BJ (cell line): ENCODE measurements at places on chromosomes 6 and 20. TPM values are rescaled to one million over a fixed set of nuclear protein-coding genes. Genes with fewer than 3 reads are reported as not detected.

DNA sequence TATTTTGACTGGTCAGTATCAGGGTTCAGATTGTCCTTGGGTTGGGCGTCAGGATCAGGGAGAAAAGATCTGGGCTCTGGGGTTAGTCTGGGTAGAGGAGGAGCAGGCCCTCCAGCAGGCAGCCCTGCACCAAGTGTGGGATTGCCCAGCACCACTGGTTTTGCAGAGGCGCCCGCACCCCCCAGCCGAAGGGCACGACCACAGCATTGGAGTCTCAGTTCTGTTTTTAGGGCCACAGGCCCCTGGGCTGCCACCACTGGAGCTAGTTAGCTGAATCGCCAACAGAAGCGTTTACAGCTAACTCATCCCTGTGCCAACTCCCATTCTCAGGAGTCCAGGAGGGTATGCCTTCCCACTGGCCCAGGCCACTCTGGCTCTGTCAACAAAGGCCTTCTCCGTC, 84.2 kb downstream of the TCP11 start:
- DNase-seq = no peak

DNA sequence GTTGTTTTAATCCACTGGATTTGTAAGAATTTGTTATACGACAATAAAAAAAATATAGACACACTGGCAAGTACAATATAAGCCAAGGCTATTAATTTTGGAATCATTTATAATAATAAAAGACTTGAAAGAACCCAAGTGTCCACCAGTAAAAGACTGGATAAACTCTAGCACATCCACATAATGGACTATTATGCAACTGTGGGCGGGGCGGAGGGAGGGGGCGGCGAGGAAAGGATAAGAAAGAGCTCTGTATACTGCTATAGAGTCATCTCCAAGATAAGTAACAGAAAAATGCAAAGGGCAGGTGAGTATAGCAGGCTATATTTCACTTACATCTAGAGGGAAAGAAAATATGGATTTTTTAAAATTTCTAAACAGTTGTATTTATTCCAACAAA, 123.3 kb downstream of the TBC1D32 start:
- DNase-seq = no peak

GRCh38 chr6:144581812-144582537, 296.8 kb downstream of the UTRN start:
- no peak for DNase-seq

DNA sequence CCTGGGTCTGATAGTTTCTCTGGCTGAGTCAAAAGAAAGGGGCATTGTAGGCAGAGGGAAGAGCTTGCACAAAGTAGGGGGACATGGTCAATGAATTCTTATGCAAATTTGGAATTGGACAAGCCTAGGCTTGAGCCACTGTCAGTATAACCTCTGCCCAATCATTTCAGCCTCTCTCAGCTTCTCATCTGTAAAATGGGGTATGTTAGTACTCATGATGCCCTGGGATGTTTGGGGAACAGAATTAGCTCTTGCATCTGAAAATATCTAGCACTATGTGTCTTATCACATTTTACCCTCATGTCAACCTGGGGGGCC, 148.6 kb downstream of the DHX35 start:
- DNase-seq = no peak

DNA sequence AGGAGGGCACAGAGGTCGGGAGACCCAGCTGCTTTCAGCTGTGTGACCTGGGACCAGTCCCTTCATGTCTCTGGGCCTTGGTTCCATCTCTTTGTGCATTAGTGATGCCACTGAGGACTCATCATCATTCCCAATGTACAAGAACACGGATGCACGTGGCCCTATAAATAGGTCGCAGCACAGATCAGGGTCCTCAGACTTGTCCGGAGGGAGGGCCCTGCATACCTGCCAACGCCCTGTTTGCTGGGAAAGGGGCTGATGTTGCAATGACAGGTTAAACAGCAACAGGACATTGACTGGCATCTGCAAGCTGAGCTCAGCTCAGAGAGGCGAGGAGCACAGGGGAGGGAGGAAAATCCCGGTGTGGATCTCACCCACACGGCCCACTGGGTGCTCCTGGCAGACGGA, 21.8 kb downstream of the TGM2 start:
- no peak for DNase-seq

DNA sequence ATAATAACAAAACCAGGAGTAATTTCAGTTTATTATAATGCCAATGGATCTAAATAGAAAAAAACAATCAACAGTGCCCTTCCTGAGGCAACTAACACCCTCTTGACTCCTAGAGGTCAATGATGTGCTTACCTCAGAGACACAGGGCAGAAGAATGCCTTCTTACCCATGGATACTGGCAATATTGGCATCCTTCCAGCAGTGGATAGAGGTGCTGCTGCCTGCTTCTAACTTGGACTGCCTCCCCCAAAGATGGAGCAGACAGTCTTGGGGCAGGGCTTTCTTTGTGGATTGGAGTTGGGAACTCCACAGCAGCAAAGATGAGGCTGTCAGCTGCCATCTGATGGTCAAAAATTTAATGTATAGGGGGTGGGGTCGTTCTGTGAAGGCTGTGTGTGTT, 78.7 kb downstream of the AK9 start:
- DNase-seq = no peak

DNA sequence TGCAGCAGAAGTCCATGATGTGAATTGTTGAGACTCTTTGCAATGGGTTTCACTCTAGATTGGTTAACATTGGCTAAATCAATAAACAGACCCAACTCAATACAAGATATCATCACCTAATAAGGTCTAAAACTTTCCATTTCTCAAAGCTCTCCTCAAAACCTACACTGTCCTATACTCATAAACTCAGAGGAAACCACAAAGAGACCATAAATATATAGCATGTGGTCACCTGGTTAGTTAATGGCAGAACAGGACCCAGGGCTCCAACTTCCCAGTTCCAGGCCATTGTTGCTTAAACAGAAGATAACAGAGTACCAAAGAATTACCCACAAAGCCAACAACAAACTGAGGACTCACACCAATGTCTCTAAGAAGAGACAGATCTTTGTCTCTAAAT, 12.0 kb downstream of the RTN4IP1 start:
- no peak for DNase-seq

GRCh38 chr6:130961148-130961547, 101.9 kb downstream of the EPB41L2 start:
- no peak for DNase-seq

DNA sequence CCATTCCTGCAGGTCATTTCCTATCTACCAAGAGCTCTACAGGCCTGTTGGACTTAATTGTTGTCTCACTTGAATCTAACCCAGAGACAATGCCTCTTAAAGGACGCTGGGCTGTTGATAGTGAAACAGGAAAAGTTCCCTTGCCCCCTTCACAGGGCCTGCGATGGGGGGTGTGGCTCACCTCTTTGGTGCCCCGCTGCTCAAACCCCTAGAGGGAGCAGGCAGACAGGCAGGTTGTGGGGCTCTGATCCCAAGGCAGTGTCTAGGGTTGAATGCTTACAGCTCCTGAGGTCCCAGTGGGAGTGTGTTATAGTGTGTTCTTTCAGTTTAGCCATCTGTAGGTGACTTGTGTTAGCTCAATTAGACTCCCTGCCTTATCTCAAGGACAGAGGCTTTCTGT, 68.0 kb downstream of the OTOR start:
- no peak for DNase-seq

DNA sequence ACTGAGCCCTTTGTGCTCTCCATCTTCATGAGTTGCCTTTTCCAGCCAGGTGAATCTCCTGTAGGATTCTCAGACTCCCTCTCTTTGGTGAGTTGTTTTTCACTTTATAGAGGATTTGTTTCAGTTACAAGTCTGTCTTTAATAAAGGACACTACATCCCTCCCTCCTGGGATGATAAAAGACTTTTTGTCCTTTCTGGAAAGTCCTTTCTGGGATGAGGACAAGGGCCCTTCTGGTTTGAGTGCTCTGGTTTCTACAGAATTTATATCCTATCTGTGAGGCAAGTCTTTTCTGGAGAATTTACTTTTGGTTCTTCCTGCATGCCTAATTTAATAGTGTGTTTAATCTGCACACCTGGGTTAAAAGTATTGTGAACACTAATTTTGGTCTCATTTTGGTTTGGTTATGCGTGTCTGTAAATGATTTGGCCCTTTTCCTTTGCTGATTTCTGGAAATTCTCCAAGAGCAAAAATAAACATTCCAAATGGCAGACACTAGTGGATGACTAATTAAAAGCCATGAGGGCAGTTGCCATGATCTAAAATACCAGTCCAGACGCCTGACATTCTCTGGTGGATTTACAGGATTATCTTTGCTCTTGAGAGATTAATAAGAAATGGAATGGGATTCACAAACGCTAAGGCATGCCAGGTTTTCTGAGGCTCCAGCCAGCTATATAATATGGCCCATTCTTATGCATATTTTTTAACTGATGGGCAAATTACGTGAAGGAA, 44.8 kb downstream of the TCP11 start:
- DNase-seq = peak; percentile 65

GRCh38 chr6:79993012-79993910, 11.2 kb upstream of the TTK start:
- DNase-seq = no peak

DNA sequence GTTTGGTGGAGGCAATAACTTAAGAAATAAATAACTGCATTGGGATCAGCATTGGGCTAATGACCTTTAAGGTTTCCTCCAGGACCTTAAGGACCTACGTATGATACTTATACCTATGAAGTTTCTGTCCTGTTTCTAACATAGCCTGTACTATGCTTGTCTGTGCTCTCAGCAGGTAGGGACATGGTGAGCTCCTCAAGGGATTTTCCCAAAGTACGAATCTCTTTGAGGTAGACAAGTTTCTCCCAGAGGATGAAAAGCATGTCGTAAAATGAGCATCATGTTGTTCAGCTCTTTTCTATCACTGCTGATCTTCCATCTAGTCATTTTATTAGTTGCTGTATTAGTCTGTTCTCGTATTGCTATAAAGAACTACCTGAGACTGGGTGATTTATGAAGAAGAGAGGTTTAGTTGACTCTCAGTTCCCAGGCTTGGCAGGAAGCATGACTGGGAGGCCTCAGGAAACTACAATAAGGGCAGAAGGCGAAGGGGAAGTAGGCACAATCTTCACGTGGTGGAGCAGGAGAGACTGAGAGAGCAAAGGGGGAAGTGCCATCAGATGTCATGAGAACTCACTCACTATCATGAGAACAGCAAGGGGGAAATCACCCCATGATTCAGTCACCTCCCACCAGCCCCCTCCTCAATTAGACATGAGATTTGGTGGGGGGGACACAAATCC, 77.8 kb upstream of the TGM3 start:
- DNase-seq = no peak

GRCh38 chr20:35838205-35838604, 66.4 kb downstream of the PHF20 start:
- DNase-seq = no peak

DNA sequence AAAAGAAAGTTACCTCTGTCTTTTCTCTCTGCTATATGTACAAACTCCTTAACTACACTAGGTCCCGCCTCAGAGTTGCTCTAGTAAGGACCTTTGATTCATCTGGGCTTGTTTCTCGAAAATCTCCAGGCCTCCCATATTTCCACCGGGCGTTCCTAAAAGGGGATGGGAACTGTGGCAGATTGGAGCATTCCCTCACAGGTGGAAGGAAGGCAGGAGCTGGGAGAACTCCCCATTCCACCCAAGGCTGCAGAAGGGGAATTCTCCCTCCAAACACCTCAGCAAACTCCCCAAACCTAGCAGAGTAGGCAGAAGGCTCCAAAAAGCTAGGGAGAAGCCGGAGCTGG, 1.6 kb upstream of the TFAP2A start:
- no peak for DNase-seq

GRCh38 chr6:41446907-41447545, 99.2 kb upstream of the FOXP4 start:
- no peak for DNase-seq

DNA sequence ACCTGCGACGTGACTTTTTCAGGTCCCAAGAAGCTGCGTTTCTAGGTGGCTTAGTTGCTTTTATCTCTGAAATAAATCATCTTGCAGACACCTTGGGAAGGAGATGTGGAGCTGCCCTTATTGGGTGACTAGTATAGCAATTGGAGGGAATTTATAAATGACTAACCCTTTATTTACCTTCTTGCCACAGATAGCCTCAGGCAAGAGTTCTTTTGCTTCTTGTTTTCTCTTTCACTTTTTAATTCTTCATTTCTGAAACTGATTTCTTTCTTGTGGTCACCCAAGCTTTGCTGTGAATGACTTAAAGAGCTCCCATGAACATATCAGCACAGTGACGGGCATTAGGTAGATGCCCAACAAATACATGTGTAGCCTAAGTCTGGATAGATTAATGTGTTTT, 3.0 kb downstream of the ADGRF4 start:
- no peak for DNase-seq

- DNase-seq = no peak
Observed at GRCh38 chr6:43240950-43241349, 2.3 kb upstream of the TTBK1 start.

GRCh38 chr20:22371843-22372242, 212.5 kb downstream of the FOXA2 start:
- DNase-seq = no peak

DNA sequence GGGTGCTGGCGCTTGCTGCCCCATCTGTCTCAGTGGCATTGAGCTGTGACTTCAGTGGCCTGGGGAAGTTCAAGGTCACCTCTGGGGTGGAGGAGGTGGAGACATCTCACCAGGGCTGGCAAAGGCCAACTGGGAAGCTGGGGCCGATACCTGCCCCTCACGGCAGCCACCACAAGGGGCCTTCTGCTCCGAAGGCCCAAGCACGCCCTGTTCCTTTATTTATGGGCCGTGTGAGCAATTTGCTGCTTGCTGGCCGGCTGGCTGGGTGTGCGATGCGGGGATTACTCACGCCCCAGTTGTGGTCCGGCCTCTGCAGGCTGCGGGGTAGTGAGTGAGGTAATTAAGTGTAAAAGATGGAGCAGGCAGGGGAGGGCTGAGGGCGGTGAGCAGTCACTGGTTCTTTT, 13.2 kb upstream of the SCRT2 start:
- no peak for DNase-seq

GRCh38 chr20:1184638-1185315, at the start of gene TMEM74B:
Gene TMEM74B (minus strand): TSS chr20:1184981. CDS start chr20:1183801, 1,180 bp downstream.
- DNase-seq = no peak

- DNase-seq = no peak
Observed at GRCh38 chr6:119122336-119122735, 43.9 kb upstream of the FAM184A start.

DNA sequence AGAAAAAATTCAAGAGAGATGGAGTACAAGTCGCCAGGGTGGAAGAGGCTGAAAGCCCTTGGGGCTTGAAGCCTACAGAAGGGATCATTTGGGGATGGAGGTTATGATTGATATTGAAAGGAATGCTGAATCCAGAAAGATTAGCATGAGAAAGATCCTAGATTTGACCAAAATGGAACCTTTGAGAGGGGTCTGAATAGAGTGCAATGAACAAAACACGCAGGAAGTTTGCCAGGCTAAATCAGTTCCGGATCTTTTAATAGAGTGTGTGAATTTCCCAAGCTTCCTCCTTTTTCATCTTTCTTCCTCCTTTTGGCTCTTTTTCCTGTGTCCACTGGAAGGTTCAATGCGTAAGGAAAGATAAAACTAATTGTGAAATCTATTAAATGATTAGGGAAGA, 15.3 kb downstream of the IPCEF1 start:
- no peak for DNase-seq

LTA gene
- not detected in 2 replicates for polyA plus RNA-seq

HTR1E gene
- polyA plus RNA-seq = not detected in 2 replicates

AGPAT4 gene
- polyA plus RNA-seq = 3.1 and 3.7 TPM in 2 replicates

SRMS gene
- not detected in 2 replicates for polyA plus RNA-seq

KIF25 gene
- polyA plus RNA-seq = not detected in 2 replicates

RIPOR2 gene
- 36.3 and 52.6 TPM in 2 replicates for polyA plus RNA-seq

ARMH2 gene
- polyA plus RNA-seq = not detected in 2 replicates

ARFGEF3 gene
- 0.27 and 0.36 TPM in 2 replicates for polyA plus RNA-seq

GSTA3 gene
- not detected in 2 replicates for polyA plus RNA-seq

OTOR gene
- polyA plus RNA-seq = not detected in 2 replicates
